Choroid plexus epithelial cell (primary cell): ENCODE measurements at places on chromosomes 7 and 10.

- DNase-seq, result no peak
Measured at GRCh38 chr10:92001995-92002394, 78.4 kb downstream of the BTAF1 start.

DNA sequence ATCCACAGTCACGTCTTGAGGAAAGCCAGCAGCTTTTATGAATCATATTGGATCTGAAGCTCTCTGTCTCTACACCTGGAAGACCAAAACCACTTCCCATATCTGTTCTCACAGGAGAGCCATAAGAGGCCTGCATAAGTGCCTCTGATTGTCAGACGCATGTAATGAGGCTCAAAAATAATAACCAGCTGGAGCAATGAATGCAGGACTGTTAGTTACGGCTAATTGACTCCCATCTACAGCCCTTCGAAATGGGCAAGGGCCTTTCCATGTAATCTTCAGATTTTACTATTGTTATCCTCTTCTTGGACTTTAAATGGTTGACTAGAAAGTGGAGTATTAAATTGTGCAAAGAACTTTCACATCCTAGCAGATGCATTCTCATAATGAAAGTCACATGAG, 4.4 kb upstream of the SEMA3C start:
- DNase-seq, result no peak

DNA sequence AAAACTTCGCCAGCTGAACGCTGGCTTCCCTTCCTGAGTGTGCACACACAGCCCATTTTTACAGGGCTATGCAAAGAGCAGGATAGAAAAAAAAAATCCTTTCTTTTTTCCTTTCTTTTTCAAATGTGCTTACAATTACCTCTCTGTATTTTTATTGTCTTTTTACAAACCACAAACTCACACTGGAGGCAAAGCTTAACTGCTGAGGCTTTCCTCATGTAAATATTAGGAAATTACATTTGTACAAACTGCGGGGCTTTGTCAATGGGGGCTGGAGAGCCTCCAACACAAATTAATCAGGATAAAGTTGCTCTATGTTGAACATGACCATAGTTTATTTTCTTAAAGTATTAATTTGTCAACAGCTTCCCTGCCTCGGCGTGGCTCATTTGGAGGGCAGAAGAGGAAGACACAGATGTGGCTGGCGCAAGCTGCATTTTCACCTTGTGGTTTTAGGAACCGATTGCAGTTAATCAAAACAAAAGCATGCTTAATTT, 411.7 kb upstream of the MKI67 start:
- no peak for DNase-seq

- DNase-seq, result no peak
Measured at GRCh38 chr7:21916629-21917028, 29.1 kb downstream of the CDCA7L start.

DNA sequence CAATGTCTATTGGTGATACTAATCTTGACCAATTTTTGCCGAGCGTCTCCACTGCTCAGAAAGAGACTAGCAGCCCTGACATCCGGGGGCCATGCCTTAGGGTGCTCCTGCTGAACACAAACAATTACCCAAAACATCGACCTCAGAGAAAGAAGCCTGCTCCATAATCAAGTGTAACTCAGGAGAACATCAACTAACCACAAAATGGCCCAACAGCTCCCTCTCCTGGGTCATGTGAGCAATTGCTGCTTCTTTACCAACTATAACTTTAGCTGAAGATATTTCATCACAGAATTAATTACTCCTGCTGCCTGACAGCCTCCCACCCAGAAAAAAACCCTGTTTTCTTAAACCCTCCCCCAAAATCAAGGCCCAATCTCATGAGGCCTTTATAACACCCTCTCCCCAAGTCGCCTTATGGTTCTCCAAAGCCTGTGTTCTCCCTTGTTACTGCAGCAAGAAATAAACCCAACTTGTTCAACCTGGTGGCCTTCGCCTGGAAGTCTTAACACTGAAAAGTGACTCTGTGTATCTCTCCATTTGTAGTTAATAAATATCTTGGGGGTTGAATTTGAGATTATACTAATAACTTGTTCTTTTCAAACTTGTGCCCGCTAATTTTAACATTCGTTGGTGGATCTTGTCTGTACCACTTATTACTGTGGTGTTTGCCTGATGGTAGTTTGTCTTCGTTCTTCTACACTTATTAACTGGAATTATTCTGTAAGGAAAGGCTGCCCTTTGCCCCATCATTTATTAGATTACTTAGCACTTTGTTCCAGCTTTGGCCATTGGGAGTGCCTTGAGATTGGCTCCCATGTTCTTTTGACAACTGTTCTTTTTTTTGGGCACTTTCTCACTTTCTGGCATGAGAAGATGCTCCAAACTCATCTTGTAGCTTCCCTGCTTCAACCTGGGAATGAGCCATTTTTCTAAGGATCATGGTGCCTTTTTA, 21.2 kb upstream of the RAMP3 start:
- DNase-seq, result peak; percentile 87

DNA sequence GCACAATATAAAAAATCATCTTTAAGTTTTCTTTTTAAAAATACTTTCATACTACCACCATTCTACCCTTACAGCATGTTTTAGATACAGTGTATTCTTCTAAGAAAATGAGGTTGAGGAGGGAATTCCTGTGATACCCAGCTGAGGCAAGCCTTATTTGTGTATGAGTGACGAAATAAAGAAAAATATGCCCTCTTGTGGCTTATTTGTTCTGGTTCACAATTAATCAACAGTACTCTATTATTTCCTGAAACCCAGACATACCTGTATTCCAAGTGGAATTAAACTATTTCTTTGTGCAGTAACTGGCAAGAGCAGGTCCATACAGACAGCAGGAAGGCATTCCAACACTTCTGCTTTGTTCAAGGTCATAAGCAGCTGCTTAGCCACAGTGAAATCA, 4.5 kb upstream of the SEMA3D start:
- DNase-seq, result peak; percentile 59

DNA sequence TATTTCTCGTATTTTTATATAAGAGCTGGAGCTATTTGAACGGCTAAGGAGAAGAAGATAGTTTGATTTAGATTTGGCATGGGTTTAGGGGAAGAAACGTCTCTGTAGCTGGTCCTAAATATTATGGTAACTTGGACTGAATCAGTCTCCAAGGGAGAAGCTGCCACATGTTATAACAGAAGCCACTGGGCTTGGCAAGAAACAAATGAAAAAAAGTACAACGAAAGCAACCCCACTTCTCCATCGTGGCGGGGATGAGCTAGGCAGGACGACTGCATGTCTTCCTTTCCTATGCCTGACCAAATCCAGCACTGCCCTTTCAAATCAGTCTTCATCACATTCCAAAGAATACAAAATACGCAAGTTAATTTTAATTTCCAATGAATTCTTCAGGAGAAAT, 196.7 kb upstream of the KLF14 start:
- no peak for DNase-seq

DNA sequence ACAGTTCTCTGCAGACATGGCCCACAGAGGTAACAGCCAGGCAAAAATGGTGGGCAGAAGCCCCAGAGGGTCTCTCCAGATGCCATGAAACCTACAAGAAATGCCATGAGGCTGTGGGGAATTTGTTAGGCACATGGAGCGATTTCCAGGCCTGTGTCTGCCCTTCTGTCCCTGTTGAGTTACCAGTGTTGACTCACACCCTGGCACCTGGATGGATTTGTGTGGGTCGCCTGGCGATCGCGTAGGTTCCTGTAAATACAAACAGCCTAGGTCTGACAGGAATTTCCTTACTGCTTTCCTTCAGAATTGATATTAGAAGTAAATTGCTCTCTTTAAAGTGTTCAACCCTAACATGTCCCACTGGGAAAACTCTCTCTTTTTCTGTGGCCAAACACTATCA, 164.9 kb upstream of the EEPD1 start:
- DNase-seq, result no peak

DNA sequence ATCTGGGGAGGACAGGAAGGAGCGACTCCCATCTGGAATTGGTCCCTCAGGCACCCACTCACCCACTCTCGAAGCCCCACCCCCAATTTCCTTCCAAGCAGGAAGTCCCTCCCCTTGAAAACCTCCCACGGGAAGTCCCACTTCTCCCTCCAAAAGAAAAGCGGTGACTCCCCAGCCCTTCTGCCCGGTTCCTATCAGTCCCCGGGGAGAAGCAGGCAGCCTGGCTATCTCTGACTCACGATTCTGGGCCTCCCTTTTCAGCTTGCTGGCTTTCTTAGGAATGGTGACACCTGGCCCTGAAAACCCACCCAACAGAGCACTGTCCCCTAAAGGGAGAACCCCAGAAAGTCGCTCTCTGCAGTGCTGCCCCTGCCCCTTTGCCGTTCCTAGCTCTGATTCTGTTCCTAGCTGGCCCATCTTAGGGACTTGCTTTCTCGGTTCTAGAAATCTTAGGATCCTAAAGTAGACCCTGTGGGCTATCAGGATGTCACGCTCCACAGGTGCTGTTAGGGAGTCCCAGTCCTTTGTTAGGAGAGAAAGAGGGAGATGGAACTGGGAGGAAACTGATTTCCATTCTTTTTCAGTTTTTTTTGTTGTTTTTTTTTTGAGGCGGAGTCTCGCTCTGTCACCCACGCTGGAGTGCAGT, 6.0 kb downstream of the TSC22D4 start:
- DNase-seq, result peak; percentile 41

DNA sequence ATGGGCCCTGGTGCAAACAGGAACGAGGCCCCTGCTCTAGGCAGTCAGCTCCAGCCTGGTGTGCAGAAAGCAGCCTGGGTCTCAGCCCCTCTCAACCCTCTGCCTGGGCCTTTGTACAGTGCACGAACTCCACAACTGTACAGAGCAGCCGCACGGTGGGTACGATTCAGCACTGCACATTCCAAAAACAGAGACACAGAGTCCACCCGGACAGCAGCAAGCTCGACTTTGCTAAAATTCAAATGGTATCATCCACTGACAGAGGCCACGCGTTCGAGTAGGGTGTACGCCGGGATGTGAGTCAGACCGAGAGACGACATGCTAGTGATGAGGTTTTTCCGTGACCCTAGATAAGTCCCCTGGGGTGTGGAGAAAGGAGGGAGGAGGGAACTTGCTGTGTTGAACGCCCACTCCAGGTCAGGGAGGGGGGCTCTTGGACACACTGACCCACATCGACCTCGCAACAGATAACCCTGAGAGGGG, 65.6 kb upstream of the PDGFA start:
- peak; percentile 58 for DNase-seq

DNA sequence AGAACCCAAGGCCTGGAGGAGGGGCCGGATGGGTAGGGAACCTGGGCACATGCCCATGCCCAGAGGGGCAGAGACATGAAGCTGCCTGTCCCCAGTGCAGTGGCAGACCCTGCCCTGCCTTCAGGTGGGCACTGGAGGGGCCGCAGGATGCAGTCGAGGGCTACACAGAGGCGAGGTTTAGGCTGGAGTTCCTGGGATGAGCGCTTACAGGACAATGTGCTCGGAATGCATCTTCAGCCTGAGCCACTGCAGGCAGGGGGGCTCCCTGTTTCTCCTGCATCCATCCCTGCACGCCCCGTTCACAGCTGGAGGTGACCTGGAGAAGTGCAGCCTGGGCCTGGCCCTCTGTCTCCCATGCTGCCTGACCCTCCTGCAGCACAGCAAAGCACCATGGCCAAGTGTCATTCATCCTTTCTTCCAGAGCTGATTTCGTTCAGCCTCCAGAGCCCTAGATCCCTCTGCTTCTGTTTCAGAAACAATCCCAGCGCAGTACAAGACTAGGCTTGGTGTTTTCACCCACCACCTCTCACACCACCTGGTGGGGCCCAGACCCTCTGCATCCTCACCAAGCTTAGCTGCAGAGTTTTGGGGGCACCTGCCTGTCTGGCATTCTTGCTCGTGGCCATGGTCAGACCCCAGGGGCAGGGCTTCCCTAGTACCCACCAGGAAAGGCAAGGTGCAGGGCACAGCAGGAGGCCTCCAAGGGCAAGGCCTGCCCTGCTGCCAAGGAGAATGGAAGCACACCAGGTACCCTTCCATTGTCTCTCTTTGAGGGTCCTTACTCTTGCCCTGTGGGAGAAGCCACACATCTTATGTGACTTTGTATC, 311.9 kb downstream of the TCERG1L start:
- no peak for DNase-seq

DNA sequence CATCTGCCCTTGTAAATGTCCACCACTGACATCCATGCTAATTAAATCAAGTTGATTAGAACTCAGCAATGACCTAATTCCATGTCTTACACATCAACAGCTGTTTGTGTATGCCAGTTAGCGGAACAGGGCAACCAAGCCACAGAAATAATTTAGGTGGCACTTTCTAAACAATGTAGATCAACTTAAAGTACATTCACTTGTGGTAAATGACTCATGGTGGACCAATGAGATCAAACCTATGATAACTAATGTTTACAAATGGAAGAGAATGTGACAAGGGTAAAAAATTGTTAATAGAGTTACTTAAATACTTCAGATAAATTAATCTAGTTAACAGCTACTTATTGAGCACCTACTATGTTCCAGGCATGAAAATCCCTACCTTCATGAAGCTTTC, 63.1 kb upstream of the ICA1 start:
- no peak for DNase-seq

- DNase-seq, result peak; percentile 96
Measured at GRCh38 chr7:37208528-37208927, 240.1 kb downstream of the ELMO1 start.

DNA sequence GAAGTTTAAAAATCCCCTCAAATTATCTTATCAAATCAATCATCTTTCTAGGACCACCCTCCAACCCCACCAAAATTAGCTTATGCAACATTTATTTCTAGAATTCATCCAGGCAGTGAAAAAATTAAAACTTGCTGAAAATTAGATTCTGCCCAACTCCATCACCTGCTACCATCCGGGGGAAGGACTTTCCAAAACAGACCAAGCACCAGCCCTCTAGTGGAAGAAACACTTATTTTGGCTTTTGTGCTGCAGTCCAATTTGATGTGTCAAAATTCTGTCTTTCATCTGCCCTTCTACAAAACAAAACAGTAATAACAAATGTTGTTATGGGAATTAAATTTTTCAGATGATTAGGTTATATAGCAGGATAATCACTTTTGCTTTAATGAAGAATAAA, 35.1 kb downstream of the GCC1 start:
- DNase-seq, result peak; percentile 2

DNA sequence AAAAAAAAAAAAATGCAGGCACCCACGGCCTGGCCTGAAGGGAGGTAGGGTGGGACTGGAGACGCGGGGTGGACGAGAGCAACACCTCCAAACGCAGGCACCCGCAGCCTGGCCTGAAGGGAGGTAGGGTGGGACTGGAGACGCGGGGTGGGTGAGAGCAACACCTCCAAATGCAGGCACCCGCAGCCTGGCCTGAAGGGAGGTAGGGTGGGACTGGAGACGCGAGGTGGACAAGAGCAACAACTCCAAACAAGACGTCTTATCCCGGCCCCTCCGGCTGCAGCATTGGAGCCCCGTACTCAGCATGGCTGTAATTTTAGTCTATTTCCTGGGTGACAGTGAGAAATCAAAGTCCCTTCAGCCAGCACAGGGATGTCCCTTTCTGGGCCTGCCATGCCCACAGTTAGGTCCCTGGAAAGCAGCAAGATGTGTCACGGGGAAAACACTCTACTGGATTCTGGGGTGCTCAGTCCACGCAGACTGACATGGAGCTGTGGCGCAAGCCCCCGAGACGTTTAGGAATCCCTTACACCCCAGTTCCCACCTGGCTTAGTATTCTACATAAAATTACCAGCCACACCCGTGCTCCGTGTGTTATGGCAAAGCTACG, 119.9 kb downstream of the WDR37 start:
- no peak for DNase-seq

GRCh38 chr7:5396999-5397663, 26.5 kb downstream of the TNRC18 start:
- DNase-seq, result peak; percentile 84

GRCh38 chr10:132627666-132628531, 90.3 kb downstream of the INPP5A start:
- DNase-seq, result peak; percentile 58

GRCh38 chr7:137366995-137367394, 23.5 kb upstream of the PTN start:
- DNase-seq, result no peak
